ENCODE measurements at places on chromosomes 6 and 20. TPM values are rescaled to one million over a fixed set of nuclear protein-coding genes. Genes with fewer than 3 reads are reported as not detected.

DNA sequence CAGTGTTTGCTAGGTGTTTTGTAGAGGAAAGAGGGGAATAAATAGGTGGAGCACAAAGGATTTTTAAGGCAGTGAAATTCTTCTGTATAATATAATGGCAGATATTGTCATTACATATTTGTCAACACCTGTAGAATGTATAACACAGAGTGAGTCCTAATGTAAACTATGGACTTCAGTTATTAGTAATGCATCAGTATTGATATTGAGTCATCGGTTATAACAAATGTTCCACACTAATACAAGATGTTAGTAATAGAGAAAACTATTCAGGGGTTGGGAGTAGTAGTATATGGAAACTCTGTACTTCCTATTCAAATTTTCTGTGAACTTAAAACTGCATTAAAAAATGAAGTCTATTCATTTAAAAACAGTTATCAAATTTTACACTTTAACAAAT is 299.2 kb downstream of the UBE3D start:
- DNase-seq = no peak
- H3K4me3 ChIP-seq = no peak overlapping the region
- H3K27ac ChIP-seq = no peak overlapping the region
- no peaks in the 10 kb centered on the region for H3K27me3 ChIP-seq

GRCh38 chr6:111199935-111200334 is 112.6 kb downstream of the SLC16A10 start:
- H3K27me3 ChIP-seq = no peaks in the 10 kb centered on the region
- H3K4me3 ChIP-seq = no peak overlapping the region
- no peaks in the 10 kb centered on the region for H3K36me3 ChIP-seq
- H3K4me1 ChIP-seq = 0 out of 2 replicates have a peak, but pooled peaks cover 3% of the 10 kb centered on the region
- no peak for DNase-seq

The RGS19 gene
- 15.9 TPM for total RNA-seq

The VWA7 gene
- 1.2 TPM for total RNA-seq

- H3K4me3 ChIP-seq = no peak overlapping the region
- DNase-seq = peak; percentile 71
- H3K36me3 ChIP-seq = no peaks in the 10 kb centered on the region
- peaks cover 10% of the 10 kb centered on the region for H3K27me3 ChIP-seq
Observed at GRCh38 chr6:122839472-122839871, 50.4 kb downstream of the SMPDL3A start.

The VSTM2L gene
- total RNA-seq = 1.9 TPM

DNA sequence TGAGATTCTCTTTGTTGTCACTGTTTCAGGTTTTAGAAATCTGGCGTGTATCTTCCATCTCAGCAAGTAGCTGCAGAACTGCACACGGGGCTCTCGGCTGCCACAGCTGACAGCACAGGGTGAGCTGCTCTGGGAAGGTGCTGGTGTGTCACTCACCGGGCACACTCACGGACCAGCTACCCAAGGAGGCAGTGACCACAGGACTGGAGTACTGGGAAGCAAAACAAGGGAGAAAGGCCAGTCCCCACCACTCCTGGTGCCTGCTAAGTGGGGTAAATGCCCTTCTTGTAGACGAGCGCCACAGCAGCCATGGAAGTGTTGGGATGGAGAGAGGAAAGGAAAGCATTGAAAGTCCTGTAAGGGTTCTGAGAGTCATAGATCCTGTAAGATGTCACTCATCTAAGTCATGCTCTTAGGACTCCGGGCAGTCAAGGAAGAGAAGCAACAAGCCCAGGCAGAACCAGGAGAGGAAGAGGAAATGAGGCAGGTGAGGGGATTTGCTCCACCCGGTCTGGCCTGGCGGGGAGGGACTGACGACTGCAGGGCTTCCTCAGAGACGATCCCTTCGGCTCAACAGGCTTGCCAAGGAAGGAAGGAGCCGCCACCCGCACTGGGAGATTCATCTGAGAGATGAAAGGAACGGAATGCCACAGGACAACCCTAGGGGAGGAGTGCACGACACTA is 48.1 kb downstream of the PRDM1 start:
- DNase-seq = no peak
- peaks cover 4% of the 10 kb centered on the region for H3K4me1 ChIP-seq
- H3K36me3 ChIP-seq = no peaks in the 10 kb centered on the region
- no peak overlapping the region for H3K27ac ChIP-seq
- no peaks in the 10 kb centered on the region for H3K27me3 ChIP-seq
- H3K4me3 ChIP-seq = no peak overlapping the region

GRCh38 chr6:75906871-75907270 is 157.8 kb downstream of the MYO6 start:
- H3K4me3 ChIP-seq = no peak overlapping the region
- H3K4me1 ChIP-seq = peaks cover 3% of the 10 kb centered on the region
- DNase-seq = no peak
- peaks cover 20% of the 10 kb centered on the region for H3K36me3 ChIP-seq
- no peak overlapping the region for H3K27ac ChIP-seq
- H3K27me3 ChIP-seq = no peaks in the 10 kb centered on the region

DNA sequence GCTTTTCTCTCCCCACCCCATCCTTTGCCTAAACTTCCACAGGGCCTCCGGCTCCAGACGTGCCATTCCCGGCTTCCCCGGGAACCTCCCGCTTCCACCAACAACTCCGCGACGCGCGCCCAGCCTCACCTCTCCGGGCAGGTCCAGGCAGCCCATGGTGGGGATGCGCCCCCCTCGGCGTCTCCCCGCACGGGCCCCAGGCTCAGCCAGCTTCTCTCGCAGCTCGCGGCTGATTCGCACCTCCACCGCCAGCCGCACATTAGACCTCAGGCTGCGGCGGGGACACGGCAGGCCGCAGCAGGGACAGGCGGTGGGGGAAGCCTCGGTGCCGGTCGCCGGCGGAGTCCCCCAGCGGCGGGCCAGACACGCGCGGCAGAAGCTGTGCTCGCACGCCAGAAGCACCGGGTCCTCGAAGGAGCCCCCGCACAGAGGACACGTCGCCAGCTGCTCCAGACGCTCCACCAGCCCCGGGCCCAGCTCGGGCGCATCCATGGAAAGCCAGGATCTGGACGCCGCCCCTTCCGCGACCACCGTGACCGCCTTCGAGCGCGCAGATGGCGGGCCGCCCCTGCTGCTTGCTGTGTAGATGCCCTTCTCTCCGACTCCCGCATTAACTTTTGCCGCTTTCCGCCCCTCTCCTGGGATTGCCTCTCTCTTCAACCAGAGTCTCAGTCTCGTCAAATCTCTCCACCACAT is at the start of gene RNF39:
Gene RNF39 (minus strand): TSS at position 676 of the 696 bp plus-strand sequence. CDS start 184 bp downstream, at position 492.
- H3K4me1 ChIP-seq = peaks cover 32% of the 10 kb centered on the region
- H3K27ac ChIP-seq = peak within 1 kb of the TSS; percentile 47
- H3K27me3 ChIP-seq = peaks cover 94% of the 10 kb centered on the region
- DNase-seq = peak; percentile 28
- peak within 1 kb of the TSS; percentile 96 for H3K4me3 ChIP-seq
- H3K36me3 ChIP-seq = no peaks in the 10 kb centered on the region

The CST7 gene
- total RNA-seq = not detected

DNA sequence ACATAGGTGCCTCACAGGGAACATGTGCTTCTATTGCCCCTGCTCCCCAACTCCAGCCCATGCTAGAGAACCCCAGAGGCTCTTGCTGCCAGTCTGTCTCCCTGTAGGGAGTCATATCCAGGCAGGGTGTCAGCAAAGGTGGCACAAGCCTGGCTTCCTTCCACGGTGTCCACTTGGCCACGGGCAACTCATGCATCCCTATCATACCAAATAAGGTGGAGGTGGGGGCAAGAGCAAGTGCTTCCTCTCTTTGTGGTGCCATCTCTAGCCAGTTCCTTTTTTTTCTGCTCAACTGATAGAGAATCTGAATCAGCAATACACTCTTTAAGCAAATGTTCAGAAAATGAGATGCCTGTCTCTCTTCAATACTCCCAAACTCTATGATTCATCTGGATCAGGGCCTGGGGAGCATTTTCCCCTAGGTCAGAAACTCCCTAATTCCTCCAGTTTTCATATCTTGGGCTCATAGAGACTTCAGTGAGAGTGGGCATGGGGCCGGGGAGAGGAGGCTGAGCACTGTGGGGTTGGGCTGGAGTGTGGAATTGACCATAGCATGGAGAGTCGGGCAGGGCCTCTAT is 105.1 kb upstream of the GPR6 start:
- no peak overlapping the region for H3K4me3 ChIP-seq
- H3K27me3 ChIP-seq = peaks cover 2% of the 10 kb centered on the region
- DNase-seq = no peak

DNA sequence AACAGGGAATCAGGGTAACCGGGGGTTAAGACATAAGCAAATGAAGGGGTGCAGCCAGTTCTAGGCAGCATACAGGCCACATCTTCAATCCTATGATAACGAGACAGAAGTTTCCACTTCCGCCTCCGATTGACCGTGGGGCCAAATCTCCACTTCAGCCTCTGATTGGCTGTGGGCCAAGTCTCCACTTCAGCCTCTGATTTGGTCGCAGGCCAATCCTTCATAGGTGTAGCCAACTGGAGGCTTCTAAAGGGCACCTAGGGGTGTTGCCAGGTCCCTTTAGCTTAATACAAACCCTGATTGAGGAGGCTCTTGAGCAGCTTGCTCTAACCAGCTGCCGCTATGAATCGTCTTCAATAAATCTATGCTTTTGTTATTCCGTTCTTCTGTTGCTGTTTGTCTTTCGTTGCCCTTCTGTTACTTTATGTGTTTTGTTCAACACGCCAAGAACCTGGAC is 2.1 kb upstream of the ERGIC3 start:
- no peaks in the 10 kb centered on the region for H3K27me3 ChIP-seq
- peaks cover 10% of the 10 kb centered on the region for H3K36me3 ChIP-seq
- H3K4me1 ChIP-seq = peaks cover 16% of the 10 kb centered on the region

The MATN4 gene
- total RNA-seq = 2.2 TPM

DNA sequence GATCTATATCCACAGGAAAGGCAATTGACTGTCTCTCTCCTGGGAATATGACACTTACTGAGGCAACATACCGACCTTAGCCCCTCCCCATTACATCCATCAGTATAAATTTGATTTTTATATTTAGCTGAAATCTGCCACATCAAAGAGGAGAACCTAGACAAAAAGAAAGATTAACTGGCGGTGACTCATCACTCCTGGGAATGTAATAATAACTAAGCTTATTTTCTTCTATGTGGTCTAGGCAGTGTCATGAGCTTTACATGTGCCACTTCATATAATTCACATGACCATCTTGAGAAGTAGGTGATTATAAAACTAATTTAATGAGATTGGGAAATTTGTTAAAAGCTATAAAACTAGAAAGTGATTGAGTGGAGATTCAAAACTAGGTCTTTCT is 520.0 kb upstream of the HS3ST5 start:
- no peak overlapping the region for H3K4me3 ChIP-seq
- H3K27ac ChIP-seq = no peak overlapping the region
- no peaks in the 10 kb centered on the region for H3K4me1 ChIP-seq
- no peaks in the 10 kb centered on the region for H3K27me3 ChIP-seq
- DNase-seq = no peak

DNA sequence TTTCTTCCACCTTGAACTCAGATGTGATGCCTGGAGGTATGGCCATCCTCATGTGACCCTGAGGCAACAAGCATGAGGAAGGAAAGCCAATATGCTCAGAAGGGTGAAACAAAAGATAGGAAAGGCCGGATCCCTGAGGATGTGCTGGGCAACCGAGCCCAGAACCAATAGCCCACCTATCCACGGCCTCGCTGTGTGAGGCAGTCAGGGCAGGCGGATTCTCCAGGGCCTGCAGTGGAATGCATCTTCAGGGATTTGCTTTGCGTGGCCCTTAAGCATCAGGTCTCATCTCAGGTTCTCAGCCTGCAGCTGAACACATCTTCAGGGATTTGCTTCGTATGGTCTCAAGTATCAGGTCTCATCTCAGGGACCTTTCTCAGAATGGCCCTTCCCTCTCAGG is 139.8 kb downstream of the ANKRD60 start:
- H3K4me1 ChIP-seq = no peaks in the 10 kb centered on the region
- no peaks in the 10 kb centered on the region for H3K27me3 ChIP-seq
- H3K4me3 ChIP-seq = no peak overlapping the region
- no peak overlapping the region for H3K27ac ChIP-seq
- DNase-seq = no peak

The LGSN gene
- total RNA-seq = 0.18 TPM

DNA sequence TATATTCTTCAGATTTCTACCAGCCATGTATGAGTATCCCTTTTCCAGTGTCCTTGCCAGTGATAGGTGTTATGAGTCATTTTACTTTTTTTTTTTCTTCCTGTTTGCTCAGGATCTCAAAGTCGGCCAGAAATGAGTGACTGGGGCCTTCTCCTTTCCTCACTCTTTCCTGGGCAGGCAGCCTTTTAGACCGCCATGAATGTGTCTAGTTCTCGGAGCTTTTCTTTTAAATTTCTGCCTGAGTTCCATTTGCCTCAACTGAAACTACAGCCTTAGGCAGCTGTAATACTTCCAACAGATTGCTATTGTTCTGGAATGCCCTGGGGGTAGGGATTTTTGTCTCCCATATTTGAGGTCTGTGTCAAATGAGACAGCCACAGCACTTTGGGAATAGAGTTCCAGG is 83.7 kb downstream of the STXBP5 start:
- peaks cover 7% of the 10 kb centered on the region for H3K36me3 ChIP-seq
- H3K27ac ChIP-seq = no peak overlapping the region
- no peaks in the 10 kb centered on the region for H3K27me3 ChIP-seq
- no peaks in the 10 kb centered on the region for H3K4me1 ChIP-seq

The LHFPL5 gene
- not detected for total RNA-seq

- H3K27me3 ChIP-seq = no peaks in the 10 kb centered on the region
- H3K4me1 ChIP-seq = no peaks in the 10 kb centered on the region
- DNase-seq = no peak
- H3K27ac ChIP-seq = no peak overlapping the region
- no peaks in the 10 kb centered on the region for H3K36me3 ChIP-seq
Observed at GRCh38 chr6:105545947-105546731, 143.3 kb upstream of the PREP start.

The ESR1 gene
- total RNA-seq = 1.3 TPM

DNA sequence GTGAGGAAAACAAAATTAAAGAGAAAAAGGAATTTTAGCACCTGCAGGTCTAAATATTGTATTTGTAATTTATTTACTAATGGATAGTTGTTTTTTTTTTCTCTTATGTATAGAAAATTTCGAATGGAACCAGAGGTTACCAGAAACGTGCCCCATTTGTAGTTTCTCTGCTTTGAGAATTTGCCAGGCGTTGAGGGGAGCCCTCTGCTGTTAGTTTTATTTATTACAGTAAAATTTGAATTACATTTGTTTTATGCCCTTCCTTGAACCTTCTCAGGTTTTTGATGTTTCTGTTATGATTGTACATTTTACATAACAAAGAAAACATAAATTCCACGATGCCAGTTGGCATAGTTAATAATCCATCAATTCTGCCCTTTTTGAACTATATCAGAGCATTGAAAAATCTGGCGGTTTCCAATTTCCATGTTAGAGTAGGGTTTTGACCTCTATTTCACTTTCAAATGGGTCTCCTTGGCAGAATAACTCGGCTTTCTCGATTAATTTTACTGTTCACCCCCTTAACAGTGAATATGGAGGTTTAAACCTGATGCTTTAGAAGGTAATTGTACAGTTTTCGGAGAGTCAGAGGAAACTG is 35.1 kb upstream of the RFPL4B start:
- 0 out of 2 replicates have a peak, but pooled peaks cover 3% of the 10 kb centered on the region for H3K4me1 ChIP-seq
- no peaks in the 10 kb centered on the region for H3K27me3 ChIP-seq
- peaks cover 1% of the 10 kb centered on the region for H3K36me3 ChIP-seq

The MEI4 gene
- total RNA-seq = 0.18 TPM

The IMPG1 gene
- not detected for total RNA-seq

- H3K4me3 ChIP-seq = no peak overlapping the region
- no peak for DNase-seq
- no peaks in the 10 kb centered on the region for H3K4me1 ChIP-seq
Observed at GRCh38 chr6:23089981-23090380, 520.6 kb downstream of the HDGFL1 start.

- no peak overlapping the region for H3K27ac ChIP-seq
- no peaks in the 10 kb centered on the region for H3K36me3 ChIP-seq
- H3K4me3 ChIP-seq = no peak overlapping the region
- peaks cover 5% of the 10 kb centered on the region for H3K27me3 ChIP-seq
- peak; percentile 34 for DNase-seq
Observed at GRCh38 chr20:60057866-60058807, 99.9 kb downstream of the CDH26 start.

The CALHM6 gene
- 0.21 TPM for total RNA-seq

The PSMB9 gene
- total RNA-seq = 4.3 TPM

The OOEP gene
- 0.87 TPM for total RNA-seq
